Stimulated activated CD8-positive, alpha-beta memory T cell treated with anti-CD3 and anti-CD28 coated beads, Interleukin-7, amount 100 ng/mL, for 48 hours (primary cell): ENCODE measurements at places on chromosomes 7 and 10.
A peak's percentile ranks its signal among the peaks of the same experiment; 100 is the strongest.

DNA sequence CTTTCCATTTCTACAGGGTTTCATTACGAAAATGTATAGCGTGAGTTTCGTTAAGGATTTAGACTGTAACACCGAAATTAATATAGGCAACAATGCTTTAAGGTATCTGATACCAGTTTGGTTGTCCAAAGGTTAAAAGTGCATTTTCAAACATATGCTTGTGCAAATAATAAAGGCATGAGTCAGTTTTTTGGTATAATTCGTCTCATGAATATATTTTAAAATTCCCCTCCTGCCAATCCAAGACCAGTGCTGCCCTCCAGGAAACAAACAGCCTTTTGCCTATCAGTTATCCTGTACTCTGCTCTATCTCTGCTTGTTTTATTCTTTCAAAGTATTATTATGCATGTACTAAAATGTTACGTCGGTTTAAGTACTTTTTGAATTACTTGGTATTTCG lies 2.0 kb downstream of the LCOR start:
- DNase-seq: no peak

GRCh38 chr10:95559471-95559870 lies 1.7 kb downstream of the SORBS1 start:
- no peak for DNase-seq

GRCh38 chr10:15451137-15452094 lies 80.3 kb upstream of the FAM171A1 start:
- no peak for DNase-seq

GRCh38 chr7:29958667-29959358 lies 30.8 kb downstream of the SCRN1 start:
- DNase-seq: no peak

- no peak for DNase-seq
These were observed 148.9 kb downstream of the PRKCQ start for GRCh38 chr10:6431186-6431585.

- no peak for DNase-seq
These were observed 77.6 kb downstream of the BICC1 start for GRCh38 chr10:58590152-58590840.

DNA sequence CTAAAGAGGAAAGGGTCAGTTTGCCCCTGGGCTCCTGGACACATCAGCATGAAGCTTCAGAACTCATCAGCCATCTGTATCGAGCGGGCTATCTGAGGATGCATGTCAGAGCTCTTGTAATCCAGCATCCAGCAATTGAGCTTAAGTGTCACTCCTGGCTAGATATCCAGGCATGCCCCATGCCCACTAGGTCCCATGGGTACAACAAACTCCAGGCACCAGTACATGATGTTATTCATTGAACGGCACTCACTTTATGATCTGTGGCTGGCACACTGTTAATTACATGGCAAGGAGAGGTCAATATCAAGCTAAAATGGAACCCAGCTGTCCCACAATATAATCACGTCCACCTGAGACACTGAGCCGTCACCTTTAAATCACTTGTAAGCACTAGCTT lies 274.2 kb downstream of the ELMO1 start:
- no peak for DNase-seq

DNA sequence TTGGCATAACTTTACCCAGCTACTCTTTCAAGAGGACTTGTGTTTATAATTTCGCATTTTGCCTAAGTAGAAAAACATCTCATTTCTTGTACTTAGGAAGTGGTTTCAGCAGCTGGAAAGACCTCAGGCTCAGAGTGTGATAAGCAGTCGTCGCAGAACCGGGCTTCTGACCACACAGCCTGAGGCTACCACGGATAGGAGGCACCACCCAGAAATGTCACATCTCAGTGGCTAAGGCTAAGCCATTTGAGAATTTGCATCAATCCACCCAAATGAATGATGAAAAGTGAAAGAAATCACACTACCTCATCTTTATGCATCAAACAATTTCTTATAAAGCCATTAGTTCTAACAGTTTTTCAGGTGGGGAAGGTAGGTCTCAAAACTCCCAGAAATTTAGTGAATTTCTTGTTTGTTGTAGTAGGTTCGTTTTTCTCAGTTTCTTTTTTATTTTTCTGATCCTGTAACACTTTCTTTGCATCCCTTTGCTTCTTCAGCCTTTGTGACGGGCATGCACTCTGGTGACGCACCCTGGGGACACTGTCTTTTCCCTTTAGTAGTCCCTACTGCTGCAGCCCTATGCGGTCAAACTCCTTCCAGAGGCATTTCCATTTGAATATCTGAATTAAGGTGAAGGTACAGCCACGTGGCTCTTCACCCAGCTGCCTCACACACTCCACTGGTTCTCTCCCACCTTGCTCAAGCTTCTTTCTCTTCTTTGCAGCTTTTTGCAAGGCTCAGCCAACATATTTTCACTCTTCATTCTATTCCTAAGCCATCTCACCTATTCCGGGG lies 68.5 kb downstream of the MAP3K8 start:
- peak; percentile 12 for DNase-seq

DNA sequence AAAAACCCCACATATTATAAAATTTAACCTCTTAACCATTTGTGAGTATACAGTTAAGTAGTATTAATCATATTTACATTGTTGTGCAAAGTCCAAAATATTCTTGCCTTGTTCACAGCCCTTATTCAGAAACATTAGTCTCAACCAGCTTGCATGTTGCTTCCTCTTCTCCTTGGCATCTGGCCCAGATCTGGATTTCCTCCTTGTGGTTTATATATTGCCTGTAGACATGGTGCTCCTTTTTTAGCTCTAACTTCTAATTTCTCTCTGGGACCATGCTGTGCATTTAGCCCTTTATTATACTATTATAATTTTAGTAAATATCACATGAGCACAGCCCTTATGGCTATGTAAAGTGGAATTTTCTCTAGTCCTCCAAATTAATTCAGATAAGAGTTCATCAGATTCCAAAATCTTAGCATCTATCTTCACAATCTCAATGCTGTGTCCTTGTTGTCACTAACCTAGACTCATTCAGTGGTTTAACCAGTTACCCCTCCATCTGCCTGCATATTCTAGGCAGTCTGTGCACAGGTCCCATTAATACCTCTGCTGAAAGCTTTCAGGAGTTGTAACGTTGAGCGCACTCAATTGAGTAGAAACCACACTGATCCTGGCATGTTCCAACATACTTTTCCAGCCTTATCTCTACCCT lies 7.9 kb downstream of the CPED1 start:
- DNase-seq: no peak

DNA sequence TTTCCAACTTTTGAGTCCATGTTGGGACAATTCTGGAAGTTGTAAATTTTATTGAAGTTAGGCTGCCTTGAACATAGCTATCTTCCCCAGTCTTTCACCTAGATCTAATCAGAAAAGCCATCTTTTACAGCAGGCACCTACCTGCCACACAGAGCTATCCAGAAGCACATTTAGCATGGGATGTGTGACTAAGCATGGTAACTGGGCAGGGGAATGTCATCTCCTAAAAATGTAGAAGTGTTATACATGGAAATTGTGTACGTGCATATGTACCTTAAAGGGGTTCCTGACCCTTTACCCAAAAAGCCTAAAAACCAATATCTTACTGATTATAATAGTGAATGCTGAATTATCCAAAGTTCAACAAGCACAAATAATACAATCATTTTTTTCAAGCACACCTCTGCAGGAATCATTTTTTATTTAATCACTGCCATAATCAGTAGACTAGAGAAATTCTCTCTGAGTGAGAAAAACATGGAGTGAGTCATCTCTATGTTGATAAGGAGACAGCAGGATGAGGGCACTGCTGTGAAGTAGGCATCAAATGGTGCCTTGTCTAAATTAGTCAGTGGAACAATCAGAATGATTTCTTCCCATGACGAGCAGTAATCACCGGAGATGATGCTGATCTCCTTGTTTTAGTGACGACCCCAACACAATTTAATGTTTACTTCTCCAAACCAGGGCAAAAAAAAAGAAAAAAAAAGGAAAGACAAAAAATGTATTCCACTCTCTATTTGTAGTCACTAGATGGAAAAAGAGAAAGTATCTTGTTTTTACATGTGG lies 75.9 kb downstream of the SORBS1 start:
- no peak for DNase-seq

- DNase-seq: no peak
These were observed 29.5 kb upstream of the ARHGAP22 start for GRCh38 chr10:48634198-48634983.

GRCh38 chr7:1925349-1925748 lies 255.3 kb downstream of the ELFN1 start:
- no peak for DNase-seq

DNA sequence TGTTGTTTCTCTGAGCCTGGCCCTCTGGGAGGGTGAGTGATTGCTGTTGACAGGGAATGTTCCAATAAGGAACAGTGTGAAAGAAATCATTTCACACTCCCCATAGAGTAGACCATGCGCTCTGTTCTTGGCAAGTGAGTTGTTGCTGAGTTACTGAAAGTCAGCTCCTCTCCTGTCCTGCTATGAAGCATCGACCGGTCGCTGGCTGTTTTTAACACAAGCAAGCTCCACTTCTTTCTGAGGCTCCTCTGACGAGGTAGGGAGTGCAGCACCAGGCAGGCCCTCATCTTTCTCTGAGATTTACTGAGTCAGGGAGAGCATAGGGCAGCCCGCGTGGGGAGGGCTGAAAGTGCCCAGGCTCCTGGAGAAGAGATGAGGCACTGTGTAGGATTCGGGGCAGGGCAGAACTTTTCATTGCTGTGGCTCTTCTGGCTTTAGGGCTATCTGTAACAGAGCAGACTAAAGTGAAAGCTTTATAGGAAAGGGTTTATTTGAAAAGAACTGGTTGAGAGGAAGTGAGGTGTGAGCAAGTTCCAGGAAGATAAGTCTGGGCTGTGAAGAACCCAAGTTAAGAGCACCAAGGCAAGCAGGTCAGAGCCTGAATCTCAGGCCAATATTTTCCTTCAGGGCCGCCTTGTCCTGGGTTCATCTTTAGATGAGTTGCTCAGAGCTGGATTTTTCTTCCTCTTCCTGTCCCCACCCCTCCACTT lies 332.2 kb downstream of the CCSER2 start:
- DNase-seq: no peak

GRCh38 chr7:12234334-12234865 lies 23.3 kb downstream of the TMEM106B start:
- no peak for DNase-seq

DNA sequence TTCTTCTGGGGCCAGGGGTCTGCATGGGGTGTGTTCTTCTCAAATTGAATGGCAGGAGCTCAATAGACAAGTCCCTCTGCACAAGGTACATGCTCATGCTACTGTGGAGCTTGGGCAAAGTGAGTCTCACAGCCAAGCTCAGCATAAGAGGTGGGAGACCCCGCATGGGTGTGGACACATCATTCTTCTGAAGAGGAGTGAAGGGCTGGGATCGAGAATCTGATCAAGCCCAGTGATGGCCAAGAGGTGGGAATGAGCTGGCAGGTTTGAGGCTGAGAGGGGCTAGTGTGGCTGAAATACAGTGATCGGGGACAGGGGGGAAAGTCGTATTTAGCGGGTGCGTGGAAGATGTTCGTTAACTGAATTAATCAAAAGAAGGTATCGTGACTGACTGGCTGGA lies 32.6 kb downstream of the CDH23 start:
- DNase-seq: no peak

- no peak for DNase-seq
These were observed 166.5 kb upstream of the VIPR2 start for GRCh38 chr7:159311172-159311494.

DNA sequence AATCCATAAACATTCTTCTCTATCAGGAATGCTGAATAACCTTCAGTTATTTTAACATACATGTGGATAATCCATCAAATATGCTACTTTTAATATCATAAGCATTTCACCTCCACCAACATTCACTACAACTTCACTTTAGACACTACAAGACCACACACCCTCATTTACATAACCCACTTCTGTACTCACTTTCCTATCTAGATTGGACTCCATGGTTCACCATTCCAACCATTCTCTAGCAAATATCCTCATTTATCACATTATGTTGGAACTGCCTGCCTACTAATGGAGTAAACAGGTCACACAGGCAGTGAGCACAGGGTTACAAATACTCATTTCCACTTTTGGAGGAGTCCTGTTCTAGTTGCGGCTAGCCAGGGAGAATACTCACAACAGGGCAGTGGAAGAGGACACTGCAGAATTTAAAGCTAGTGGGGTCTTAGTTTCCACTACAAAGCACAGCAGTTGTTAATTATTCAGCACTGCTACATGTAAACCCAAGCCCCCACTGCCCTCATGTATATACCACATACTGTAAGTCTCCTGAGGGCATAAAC lies 18.4 kb downstream of the SNX13 start:
- DNase-seq: no peak

DNA sequence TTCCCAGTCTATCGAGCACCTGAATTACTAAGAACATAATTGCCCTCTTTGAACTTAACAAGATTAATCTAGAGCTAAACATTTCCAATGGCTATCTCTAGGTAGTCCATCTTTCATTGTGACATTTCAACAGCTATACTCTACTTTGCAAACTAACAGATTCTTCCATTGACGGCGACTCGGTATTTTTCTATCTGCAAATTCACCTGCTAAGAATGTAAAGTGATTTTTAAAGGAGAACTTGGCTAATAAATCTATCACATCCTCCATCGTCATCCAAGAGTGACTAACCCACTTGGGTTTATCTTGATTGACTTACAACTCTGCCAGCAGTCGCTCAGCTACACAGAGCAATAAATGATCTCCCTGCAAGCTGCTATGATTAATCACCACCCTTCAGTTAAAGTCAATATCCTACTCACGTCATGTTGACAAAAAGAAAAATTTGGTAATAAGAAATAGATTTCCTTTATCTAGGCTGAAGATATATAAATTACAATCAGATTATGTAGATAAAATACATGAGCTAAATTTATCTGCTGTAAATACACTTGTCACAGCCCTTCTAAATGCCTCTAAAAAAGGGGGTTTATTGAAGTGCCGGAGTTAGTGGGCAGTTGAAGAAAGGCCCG lies 99.5 kb downstream of the SFMBT2 start:
- DNase-seq: no peak

- DNase-seq: no peak
These were observed 21.1 kb downstream of the UNCX start for GRCh38 chr7:1253681-1254181.

DNA sequence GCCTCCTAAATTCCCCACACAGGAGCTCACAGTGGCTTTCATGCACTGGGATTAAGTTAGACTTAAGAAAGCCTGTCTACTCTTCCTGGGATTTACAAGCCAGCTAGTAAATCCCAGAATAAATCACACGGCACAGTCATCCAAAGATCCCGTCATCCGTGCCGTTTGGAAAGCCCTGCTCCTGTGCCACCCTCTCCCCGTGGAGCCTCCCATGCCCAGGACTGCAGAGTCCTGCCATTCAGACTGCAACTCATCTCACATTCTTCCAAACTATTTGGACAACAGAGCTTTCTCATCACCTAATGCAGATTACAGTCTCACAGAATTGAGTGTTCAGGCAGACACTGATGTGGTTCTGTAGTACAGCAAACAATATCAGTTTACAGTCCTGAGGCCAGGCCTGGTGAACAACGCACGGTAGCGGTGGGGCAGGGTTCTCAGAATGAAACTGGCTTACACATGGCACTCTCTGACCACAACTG lies 166.5 kb downstream of the EGFR start:
- no peak for DNase-seq

GRCh38 chr7:42745357-42746059 lies 166.4 kb downstream of the C7orf25 start:
- peak; percentile 22 for DNase-seq
